ENCODE measurements at places on chromosomes 1 and 21.
A peak's percentile ranks its signal among the peaks of the same experiment; 100 is the strongest.

GRCh38 chr1:21665711-21666575, 3.2 kb downstream of the RAP1GAP start:
- no peak for DNase-seq

DNA sequence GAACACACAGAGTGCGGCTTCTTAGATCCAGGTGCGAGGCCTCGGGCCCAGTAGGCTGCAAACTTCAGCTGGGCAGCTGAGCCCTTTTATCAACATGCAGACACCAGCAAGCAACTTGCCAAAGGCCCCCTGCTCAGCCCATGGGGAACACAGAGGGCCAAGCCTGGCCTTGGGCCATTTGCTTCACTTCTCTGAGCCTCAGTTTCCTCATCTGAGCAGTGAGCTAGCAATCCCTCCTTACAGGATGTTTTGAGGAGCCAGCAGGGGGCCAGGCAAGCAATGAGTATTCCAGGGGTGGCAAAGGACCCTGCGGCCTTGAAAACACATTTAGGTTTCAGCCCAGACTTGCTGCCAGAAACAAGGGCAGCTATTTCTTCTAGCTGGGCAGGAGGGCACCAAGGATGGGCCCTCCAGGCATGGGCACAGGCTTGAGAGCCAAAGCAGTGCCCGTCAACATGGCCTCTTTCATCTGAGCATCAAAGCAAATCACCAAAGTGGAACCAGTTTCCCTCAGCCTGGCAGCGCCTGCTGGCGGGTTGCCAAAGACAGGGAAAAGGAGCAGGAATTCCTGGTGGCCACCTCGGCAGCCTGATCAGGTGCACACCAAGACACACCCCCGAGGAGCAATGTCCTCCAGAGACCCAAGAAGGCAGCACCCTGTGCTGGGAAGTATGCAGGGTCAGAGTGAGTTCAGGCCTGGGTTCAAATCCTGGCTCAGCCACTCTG, 1.4 kb downstream of the MATN1 start:
- no peak for DNase-seq

DNA sequence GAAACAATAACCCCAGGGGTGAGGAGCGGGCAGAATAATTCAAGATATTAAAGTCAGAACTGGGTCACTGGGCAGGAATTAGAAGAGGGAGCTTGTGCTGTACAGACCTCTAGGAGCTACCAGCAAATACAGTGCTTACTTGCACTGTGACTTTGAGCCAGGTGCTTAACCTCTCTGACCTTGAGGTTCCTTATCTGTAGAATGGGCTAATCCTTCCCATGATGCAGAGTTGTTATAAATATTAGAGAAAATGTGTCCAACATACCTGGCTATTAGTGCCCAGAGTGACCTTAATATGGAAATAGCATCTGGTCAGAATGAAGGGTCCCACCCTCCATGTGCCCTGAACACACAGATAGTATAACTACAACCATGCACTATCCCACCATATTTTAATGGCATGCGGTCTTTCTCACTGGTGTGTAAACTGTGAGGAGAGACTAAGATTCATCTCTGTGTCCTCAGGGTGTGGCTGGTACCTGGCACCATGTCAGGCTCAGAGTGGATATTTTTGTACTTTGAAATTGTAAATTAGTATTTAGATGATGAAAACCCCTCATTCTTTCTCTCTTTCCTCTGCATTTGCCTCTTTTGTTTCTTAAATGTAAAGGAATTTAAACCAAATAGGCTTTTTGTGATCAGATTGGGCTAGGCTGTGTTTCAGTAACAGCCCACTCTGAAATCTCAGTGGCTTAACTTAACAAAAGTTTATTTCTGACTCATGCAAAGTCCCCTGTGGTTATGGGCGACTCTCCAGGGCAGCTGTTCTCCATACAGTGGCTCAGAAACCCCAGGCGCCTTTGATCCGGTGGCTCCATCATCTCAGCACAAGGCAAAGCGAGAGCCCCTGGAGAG, 60.0 kb upstream of the ROR1 start:
- peak; percentile 88 for DNase-seq

DNA sequence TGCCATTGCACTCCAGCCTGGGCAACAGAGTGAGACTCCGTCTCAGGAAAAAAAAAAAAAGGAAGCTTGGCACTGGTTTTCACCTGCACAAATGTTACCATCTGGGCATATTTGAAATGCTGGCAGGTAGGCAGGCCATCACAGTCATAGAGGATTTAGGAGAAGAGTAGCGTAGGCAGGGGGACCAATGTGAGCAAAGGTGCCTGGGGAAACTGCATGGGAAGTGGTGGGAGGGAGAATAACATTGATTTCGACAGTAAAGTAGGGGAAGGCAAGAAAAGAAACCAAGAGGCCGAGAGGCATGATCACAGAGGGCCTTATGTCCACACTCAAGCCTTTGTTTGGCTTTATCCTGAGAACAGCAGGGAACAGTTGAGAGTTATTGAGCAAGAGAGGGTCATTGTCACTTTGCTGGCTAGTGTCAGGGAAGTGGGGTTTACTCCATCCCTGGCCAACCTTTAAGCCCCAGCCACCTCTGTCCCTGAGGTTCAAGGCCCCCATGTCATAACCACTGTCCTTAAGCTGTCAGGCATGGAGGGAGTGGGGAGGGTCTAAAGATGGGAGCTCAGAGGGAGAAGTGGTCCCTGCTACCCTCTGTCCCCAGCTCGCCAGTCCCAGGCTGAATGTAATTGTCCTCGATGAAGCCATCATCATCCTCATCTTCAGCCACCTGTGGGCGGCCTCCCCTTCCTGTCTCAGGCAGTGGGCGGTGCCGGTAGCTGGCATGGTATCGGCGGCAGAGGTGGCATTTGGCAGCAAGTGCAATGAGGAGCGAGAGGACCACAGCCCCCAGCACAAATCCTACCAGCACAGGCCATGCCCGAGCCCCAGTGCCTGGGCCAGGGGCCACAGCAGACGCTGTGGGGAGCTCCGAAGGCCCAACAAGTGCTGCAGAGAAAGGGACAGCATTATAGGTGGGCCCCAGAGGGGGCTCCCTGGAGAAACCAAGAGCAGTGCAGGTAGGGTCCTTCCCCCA, 2.9 kb downstream of the C1orf210 start:
- no peak for DNase-seq

- no peak for DNase-seq
These were observed 23.5 kb downstream of the RAP1A start for GRCh38 chr1:111643097-111643496.

DNA sequence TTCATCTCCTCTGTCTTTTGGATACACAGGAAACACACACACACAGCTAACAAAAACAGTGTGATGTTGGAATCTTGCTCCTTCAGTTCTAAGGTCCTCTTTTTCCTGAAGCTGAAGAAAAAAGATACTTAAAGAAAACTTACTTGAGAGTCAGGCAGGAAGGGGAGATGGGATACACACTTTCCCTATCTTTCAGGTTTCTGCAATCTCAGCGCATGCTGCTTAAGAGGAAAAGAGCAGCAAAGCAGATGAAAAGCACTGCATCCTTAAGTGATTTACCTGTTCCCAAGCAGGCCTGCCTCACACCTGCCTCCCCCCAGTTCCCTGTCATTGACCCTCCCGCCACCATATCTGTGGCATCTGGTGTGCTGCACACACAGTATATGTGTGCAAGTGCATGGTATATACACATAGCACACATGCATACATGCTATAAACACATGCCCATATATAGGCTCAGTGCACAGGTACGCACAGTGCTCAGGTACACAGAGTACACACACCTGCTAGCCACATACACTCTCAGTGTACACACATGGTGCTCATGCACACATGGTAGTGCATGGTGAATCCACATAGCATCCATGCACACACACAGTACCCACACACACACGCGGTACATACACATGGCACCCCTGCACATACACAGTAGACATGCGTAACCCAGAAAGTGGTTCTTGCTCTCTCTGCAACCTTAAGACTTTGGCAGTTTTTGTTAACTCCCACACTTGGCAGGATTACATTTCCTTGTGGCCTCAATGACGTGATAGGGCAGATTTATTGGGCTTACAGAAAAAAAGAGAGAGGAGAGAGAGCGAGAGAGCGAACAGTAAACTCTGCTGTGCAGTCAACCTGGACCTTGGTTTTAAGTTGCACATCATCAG, 166.9 kb downstream of the TOMM20 start:
- DNase-seq: peak; percentile 52

Data from fibroblast of skin of back (primary cell).